SK-N-DZ (cell line): ENCODE measurements at places on chromosomes 7 and 10.

DNA sequence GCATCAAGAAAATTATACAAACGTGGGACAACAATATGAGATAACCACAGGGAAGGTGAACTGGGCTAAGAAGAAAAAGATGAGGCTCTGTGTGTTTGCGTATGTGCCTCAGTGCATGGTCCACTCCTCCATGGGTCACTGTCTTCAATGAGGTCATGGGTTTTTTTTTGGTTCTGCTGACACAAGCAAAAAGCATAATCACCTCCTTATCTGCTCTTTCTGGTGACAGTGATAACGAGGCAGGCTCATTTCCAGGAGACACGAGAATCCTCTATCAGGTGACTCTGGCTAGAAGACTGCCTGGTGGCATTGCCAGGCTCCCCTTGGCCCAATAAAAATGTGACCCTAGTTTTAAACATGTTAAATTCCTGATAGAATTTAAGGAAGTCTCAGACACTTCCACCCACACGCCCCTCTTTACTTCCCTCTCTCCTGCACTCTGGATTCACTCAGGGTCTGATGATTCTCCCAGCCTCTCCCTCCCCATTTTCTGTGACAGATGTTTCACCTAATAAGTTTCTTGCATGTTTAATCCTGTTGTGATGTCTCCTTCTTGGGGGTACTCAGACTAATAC is 35.3 kb upstream of the CDCA7L start:
- no peak for DNase-seq

DNA sequence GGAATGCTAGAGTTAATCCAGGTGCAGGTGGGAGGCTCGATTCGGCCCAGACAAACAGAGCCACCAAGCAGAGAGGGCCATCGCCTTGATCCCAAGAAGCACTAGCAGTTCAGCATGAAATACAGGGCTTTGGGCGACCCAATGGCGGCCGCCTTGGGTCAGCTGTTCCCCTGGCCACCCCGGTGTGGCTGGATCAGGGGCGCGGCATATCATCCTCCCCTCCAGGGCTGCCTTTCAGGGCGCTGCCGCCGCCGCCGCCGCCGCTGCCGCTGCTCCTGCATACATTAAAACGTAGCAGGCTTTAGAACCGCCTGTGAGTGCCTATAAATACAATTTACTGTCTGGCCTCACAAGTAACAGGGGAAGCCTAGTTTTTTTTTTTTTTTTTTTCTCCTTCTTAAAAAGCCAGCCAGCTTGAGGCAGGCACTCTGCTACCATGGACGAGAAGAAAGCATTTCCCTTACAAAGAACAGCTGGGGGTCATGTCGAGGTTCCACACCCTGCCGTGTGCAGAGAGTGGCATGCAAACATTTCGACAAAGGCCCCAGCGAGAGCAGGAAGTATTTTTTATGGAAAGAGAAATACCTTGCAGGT is 57.7 kb upstream of the EFCAB10 start:
- DNase-seq: no peak

GRCh38 chr7:127189886-127190285 is 62.9 kb downstream of the GRM8 start:
- DNase-seq: peak; percentile 56

DNA sequence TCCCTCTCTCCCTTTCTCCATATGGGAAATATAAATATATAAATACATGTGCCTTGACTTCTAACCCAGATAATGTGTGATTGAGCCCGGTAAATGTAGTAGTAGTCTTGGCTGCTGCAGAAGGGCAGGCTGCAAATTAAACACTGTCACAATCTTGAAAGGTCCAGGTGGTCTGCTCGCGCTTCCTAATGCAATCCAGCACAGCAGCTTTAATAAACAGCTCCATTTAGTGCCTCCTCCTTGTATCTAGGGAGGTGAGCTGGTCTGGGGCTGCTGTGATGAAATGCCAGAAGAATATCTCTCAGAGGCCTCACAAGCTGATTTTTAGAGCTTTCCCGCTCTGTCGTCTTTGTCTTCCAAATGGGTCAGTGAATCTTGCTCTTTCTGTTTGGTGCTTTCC is 782 bp downstream of the POU6F2 start:
- DNase-seq: peak; percentile 40

- DNase-seq: no peak
Observed at GRCh38 chr10:637771-638195, 51.7 kb downstream of the DIP2C start.

DNA sequence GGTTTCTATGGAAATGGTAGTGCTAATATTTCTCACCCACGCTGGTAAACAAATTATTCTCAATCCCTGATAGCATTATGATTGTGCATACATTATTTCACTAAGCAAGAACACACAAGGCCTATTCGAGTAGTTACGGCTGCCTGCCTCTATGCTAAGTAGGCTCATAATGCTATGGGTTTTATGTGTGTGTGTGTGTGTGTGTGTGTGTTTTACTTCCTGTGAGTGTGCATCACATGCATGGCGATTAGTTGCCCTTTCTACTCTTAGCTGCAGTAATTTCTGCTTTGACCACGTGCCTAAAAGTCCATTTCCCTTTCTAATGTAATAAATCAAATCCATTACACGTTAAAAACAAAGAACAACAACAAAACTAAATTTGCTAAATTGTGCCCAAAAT is 117.0 kb downstream of the CHCHD3 start:
- no peak for DNase-seq

- DNase-seq: no peak
Observed at GRCh38 chr10:118810796-118811505, 56.2 kb upstream of the CACUL1 start.

GRCh38 chr10:115539142-115539762 is 446.1 kb downstream of the ATRNL1 start:
- DNase-seq: no peak

DNA sequence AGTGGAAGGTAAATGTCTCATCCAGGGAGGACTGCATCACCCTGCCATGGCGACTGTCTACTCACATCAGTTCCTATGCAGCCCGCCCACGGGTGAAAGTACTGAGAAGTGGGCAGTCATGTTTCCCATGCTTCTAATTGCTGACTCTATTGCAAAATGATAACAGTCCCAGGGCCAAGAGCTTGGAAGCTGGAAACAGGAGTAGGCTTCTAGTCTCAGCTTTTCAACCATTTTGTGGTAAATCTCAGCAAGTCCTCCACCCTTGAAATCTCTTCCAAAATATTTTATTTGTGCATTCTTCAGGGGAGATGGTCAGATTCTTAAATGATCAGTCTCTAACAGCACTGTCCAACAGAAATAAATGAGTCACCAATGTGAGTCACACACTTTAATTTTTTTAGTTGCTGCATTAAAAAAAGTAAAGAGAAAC is 48.1 kb upstream of the TARP start:
- DNase-seq: no peak

DNA sequence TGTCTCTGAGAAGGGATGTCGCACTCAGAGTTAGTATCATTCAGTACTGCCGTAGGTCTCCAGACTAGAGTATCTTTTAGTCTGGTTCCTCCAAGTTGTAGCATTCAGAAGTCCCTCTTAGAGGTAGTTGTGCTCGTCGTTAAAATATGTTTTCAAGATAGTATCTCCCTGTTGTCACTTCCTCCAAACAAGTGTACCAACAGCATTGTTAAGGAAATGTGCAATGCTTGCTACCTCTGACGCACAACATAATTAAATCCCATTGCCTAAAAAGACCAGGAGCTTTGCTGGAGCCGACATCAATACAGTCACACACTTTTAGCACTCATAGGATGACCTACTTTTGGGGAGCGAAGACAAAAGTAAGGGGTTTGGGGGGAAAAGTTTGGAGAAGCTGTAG is 80.0 kb upstream of the STK17A start:
- no peak for DNase-seq

DNA sequence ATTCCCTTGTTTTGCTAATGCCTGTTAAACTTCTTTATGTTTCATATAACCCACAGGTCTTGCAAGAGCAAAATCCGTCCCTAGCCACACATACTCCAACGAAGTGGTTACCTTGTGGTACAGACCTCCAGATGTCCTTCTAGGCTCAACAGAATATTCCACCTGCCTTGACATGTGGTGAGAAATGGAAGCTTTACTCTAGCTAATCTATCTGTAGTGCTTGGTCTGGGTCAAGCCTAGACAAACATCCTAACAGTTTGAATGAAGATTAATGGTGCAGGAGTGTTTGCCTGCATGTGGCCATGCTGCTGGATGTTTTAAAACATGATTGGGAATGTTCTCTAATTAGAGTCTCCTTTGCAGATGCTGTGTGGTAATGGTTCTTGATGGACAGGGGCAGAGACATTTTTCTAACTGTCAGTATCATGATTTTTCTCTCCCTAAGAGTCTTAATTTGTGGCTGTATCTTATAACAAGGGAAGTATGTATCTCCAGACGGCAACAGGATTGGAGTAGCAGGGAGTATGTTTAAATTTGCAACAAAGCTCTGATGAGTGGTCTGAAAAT is 308.5 kb upstream of the FZD1 start:
- peak; percentile 53 for DNase-seq
